Sigmoid colon (tissue), 7 donors: ENCODE measurements at places on chromosomes 2 and 18. TPM values are rescaled to one million over a fixed set of nuclear protein-coding genes. Genes with fewer than 3 reads are reported as not detected.

GRCh38 chr2:195993623-195994022, 75.0 kb downstream of the DNAH7 start:
- H3K27me3 ChIP-seq, result no peaks in the 10 kb centered on the region
- no peaks in the 10 kb centered on the region for H3K36me3 ChIP-seq
- no peak overlapping the region for H3K27ac ChIP-seq
- no peak for DNase-seq
- no peak overlapping the region for H3K4me3 ChIP-seq

GRCh38 chr2:112706170-112706664, 14.6 kb upstream of the NT5DC4 start:
- H3K4me3 ChIP-seq, result no peak overlapping the region
- no peak overlapping the region for H3K27ac ChIP-seq
- no peaks in the 10 kb centered on the region for H3K27me3 ChIP-seq
- H3K4me1 ChIP-seq, result no peaks in the 10 kb centered on the region

DNA sequence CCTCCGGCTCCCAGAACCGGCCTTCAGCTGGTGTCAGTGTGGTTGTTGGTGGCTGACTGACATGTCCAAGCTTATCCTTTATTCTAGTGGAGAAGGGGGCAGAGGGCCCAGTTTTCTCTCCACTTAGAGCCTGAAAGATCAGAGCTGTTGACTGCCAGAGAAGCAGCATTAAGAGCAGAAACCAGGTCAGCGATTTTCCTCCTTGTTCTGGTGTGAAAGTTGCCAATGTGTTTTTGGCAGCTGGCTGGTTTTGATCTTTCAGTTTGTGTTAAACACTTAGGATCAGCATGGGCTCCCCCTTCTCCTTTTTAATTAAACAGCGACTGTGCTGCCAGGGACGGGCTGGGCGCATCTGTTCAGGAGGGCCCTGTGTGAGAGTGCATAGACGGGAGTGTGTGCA, 100.9 kb downstream of the ASAP2 start:
- no peaks in the 10 kb centered on the region for H3K27me3 ChIP-seq
- peak overlapping the region; percentile 90 for H3K27ac ChIP-seq
- H3K4me3 ChIP-seq, result no peak overlapping the region
- H3K36me3 ChIP-seq, result no peaks in the 10 kb centered on the region
- H3K4me1 ChIP-seq, result peaks cover 56% of the 10 kb centered on the region

DNA sequence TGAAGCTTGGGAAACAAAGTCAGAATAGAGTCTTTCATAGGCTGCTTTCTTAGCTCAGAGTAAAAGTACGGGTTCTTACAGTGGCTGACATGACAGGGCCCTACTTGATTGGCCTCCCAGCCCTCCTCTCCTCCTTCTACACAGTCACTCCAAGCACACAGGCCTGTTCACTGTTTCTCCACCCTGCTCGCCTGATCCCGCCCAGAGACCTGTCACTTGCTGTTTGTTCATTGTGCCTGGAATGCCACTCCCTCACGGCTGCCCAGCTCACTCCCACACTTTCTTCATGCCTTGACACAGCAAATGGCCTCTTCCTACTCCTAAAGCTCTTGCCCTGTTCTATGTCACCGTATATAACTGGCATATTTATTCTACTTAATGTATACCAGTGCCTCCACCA, 104.8 kb downstream of the MAP4K4 start:
- no peaks in the 10 kb centered on the region for H3K27me3 ChIP-seq
- H3K36me3 ChIP-seq, result no peaks in the 10 kb centered on the region
- H3K4me3 ChIP-seq, result no peak overlapping the region
- no peak for DNase-seq
- no peak overlapping the region for H3K27ac ChIP-seq
- H3K4me1 ChIP-seq, result peaks cover 71% of the 10 kb centered on the region

DNA sequence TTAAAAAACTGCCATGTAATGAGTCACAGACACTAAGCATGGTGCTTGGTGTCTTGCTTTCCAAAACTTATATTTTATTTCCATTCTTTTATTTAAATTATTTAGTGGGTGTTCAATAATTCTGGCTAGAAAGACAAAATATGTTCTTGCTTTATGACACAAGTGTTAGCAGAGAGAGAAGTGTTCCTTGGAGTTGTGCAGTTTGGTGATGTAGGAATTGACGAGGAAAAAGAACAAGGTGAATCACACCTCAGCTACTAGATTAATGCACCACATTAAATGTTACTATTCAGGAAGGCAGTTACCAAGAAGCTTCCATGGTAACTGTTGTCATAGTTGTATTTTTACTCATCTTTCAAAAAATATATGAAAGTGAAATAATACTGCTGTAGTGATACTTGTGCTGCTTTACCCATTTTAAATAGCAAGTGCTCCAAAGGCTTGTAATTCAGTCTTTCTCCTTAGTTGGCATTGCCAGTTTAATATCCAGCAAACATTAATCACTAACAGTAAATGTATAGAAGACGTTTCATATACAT, 28.3 kb downstream of the ADAM23 start:
- DNase-seq, result no peak
- H3K27me3 ChIP-seq, result no peaks in the 10 kb centered on the region
- no peak overlapping the region for H3K27ac ChIP-seq
- H3K36me3 ChIP-seq, result no peaks in the 10 kb centered on the region
- H3K4me1 ChIP-seq, result no peaks in the 10 kb centered on the region
- no peak overlapping the region for H3K4me3 ChIP-seq

- H3K4me1 ChIP-seq, result no peaks in the 10 kb centered on the region
- H3K27ac ChIP-seq, result peak overlapping the region; percentile 19
- H3K4me3 ChIP-seq, result no peak overlapping the region
Observed at GRCh38 chr2:9573840-9574239, 18.2 kb upstream of the ADAM17 start.

The RAPH1 gene
- 11.8 TPM for total RNA-seq

The HOXD3 gene
- 4.1 TPM for total RNA-seq

DNA sequence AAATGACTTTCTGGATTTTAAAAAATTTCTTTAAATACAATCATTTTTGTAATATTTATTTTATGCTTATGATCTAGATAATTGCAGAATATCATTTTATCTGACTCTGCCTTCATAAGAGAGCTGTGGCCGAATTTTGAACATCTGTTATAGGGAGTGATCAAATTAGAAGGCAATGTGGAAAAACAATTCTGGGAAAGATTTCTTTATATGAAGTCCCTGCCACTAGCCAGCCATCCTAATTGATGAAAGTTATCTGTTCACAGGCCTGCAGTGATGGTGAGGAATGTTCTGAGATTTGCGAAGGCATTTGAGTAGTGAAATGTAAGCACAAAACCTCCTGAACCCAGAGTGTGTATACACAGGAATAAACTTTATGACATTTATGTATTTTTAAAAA, 79.5 kb downstream of the ITGA4 start:
- H3K4me1 ChIP-seq, result no peaks in the 10 kb centered on the region
- no peak for DNase-seq
- no peaks in the 10 kb centered on the region for H3K36me3 ChIP-seq
- H3K4me3 ChIP-seq, result no peak overlapping the region
- H3K27me3 ChIP-seq, result no peaks in the 10 kb centered on the region
- no peak overlapping the region for H3K27ac ChIP-seq

The RGPD3 gene
- 0.95 TPM for total RNA-seq
